ENCODE measurements at places on chromosomes 2 and 18. TPM values are rescaled to one million over a fixed set of nuclear protein-coding genes. Genes with fewer than 3 reads are reported as not detected.

GRCh38 chr2:47661310-47661709, 121.6 kb upstream of the MSH6 start:
- H3K4me3 ChIP-seq = no peak overlapping the region
- no peak for DNase-seq
- no peaks in the 10 kb centered on the region for H3K36me3 ChIP-seq
- peaks cover 15% of the 10 kb centered on the region for H3K4me1 ChIP-seq

GRCh38 chr2:70608373-70608772, 54.7 kb upstream of the TGFA start:
- no peak overlapping the region for H3K4me3 ChIP-seq
- DNase-seq = no peak
- H3K27ac ChIP-seq = no peak overlapping the region
- no peaks in the 10 kb centered on the region for H3K36me3 ChIP-seq
- H3K4me1 ChIP-seq = no peaks in the 10 kb centered on the region

Gene MYO7B
- 2.6 TPM for total RNA-seq

Gene SULT1C2
- not detected for total RNA-seq

Gene IL18R1
- total RNA-seq = 1.1 TPM

Gene WNT6
- total RNA-seq = 0.84 TPM

GRCh38 chr2:223560749-223561435, 41.3 kb downstream of the SCG2 start:
- H3K27me3 ChIP-seq = no peaks in the 10 kb centered on the region
- no peak overlapping the region for H3K27ac ChIP-seq
- no peak overlapping the region for H3K4me3 ChIP-seq
- no peaks in the 10 kb centered on the region for H3K4me1 ChIP-seq
- no peak for DNase-seq
- no peaks in the 10 kb centered on the region for H3K36me3 ChIP-seq

Gene FABP1
- total RNA-seq = not detected

Gene EFR3B
- total RNA-seq = 0.12 TPM

Gene SKOR2
- total RNA-seq = not detected

Gene CTAGE1
- not detected for total RNA-seq

Measured in B cell (primary cell).